BJ (cell line): ENCODE measurements at places on chromosomes 11 and 22.

DNA sequence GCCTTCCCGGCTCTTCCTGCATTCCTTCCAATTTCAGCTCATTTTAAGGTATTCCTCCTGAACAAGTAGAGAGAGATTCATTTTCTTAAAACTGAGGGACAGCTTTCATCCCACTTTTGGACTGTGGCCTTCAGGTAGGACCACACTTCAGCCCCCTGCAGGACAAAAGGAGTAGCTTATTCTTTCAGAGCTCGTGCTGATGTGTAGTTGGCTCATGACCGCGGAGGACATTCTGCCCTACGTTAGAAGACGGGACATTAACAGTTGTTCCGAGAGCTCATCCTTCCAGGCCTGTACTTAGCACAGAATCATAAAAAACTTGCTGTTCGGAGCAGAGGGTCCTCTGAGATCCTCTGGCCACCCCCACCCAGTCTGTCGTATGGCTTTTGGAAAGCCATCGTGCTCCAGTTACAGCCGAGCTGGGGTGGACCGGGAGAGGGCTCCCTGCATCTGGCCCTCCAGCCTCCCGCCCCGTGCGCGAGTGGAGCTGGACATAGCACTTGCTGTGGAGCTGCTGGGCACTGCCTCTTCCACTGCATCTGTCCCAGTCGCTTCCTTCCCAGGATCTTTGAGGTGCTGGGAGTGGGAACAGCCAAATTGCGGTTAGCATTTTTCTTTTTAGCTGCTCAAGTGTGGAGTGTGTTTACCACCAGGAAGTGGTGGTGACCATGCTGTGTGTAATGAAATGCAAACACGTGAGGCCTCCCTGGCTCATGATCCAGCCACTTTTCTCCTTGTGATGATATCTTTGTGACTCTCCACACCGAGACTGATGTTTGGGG, 250.3 kb downstream of the TBC1D22A start:
- peak; percentile 44 for DNase-seq

DNA sequence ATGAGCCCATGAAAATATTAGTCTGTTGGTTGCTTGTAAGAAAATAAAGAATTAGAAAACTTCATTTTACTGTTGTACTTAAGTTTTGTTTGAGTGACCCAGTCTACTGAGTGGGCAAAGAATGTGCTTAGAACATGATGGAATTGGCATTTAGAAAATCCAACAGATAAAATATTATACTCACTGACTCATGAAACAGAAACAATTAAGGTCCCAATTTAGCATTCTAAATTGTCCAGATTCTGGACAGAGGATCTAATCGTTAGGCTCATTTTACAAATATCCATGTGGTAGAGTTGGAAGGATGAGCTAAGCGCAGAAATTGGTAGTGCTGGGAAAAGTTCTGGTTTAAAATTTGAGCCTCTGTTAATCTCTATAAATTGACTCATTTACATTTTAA, 45.4 kb downstream of the METTL15 start:
- DNase-seq = peak; percentile 11

- DNase-seq = no peak
Measured at GRCh38 chr11:75797116-75797515, 17.9 kb upstream of the UVRAG start.

DNA sequence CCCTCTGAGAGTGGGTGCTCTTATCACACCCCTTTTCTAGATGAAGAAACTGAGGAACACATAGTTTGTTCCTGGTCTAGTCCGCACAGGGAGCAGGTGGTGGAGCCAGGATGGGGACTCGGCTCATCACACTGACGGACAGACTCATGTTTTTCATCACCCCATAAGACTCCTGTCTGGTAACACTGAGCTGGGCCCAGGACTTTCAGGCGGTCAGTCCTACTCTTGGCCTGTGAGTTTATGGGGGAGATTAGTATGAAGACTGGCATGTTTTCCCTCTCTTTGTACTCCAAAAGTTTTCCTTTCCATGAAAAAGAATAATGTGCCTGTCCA, 160.8 kb downstream of the LDLRAD3 start:
- DNase-seq = no peak

DNA sequence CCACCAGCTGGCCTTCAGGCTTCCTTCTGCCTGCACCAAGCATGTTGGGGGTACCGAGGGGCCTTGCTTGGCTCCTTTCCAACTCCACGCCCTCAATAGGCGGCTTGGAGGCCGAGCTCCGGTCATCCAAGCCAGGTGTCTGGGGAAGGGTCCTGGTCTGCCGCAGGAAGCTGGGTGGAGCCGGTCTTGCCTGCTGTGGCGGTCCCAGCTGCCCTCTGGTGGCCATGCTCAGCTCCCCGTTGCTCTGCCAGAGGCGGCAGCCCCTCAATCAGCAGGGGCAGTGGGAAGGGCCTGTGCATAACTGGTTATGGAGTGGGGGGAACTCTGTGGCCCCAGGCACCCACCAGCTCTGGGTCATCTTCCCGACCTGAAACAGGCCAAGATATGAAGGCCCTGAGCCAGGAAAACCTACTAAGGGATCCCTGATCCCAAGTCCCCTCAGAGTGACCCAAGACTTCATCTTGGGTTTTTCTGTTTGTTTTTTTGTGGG, 3.2 kb downstream of the ARVCF start:
- DNase-seq = no peak

DNA sequence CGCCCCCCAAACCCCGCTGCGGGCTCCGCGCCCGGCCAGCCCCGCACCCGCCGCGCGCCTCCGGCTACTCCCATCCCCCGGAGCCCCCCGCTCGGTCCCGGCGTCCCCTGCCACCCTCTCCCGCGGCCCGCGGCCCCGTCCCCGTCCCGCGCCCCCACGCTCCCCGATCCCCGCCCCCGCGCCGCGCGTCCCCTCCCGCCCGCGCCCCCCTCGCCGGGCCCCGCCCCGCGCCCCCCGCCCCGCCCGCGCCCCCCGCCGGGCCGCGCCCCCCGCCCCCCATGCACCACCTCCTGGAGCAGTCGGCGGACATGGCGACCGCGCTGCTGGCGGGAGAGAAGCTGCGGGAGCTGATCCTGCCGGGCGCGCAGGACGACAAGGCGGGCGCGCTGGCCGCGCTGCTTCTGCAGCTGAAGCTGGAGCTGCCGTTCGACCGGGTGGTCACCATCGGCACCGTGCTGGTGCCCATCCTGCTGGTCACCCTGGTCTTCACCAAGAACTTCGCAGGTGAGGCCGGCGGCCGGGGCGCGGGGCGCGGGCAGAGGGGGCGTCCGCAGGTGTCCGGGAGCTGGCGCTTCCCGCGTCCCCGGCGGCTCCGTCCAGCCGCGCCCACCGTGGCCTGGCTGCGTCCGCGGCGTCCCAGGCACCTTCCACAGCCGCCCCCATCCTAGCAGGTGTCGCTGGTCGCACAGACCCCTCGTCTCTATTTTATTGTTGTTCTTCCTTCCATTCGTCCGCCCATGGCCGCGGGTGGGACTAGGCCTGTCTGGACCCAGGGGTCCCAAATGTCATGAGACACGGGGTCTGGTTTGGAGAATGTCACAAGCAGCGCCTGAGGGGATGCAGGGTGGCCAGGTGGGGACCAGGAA, at the start of gene PANX2:
Gene PANX2 (plus strand): TSS at position 279 of the 866 bp plus-strand sequence. CDS start 0 bp downstream, at position 279.
- no peak for DNase-seq

GRCh38 chr11:93169950-93170561, 27.7 kb downstream of the SLC36A4 start:
- DNase-seq = no peak

- DNase-seq = no peak
Measured at GRCh38 chr22:31604137-31604705, 57.8 kb downstream of the PISD start.
